ENCODE measurements at places on chromosomes 1 and 21.

GRCh38 chr1:31707711-31708110 is 3.9 kb upstream of the COL16A1 start:
- DNase-seq: no peak

DNA sequence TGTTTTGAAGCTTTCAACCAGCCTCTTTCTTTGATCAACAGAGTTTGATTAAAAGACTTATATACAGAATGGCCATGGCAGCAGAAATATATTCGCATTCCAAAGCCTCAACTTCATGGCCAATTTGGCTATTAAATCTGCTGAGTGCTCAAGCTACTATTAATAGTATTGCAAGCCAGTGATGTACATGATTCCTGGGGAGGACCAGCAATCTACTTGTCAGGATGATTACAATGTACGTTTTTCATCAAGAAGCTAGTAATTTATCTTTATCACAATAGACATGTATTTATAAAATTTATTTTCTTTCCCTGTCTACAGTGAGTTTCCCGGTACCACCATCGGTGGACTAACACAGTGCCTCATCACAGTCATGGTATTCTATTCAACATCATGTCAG is 515.5 kb downstream of the AMY1C start:
- no peak for DNase-seq

- DNase-seq: no peak
Observed at GRCh38 chr1:5611431-5611830, 380.8 kb downstream of the NPHP4 start.

- no peak for DNase-seq
Observed at GRCh38 chr21:16323596-16323995, 593.8 kb downstream of the USP25 start.

GRCh38 chr1:186055846-186056245 is 319.2 kb downstream of the TPR start:
- no peak for DNase-seq

- no peak for DNase-seq
Observed at GRCh38 chr1:37901191-37901892, 42.0 kb upstream of the MTF1 start.

DNA sequence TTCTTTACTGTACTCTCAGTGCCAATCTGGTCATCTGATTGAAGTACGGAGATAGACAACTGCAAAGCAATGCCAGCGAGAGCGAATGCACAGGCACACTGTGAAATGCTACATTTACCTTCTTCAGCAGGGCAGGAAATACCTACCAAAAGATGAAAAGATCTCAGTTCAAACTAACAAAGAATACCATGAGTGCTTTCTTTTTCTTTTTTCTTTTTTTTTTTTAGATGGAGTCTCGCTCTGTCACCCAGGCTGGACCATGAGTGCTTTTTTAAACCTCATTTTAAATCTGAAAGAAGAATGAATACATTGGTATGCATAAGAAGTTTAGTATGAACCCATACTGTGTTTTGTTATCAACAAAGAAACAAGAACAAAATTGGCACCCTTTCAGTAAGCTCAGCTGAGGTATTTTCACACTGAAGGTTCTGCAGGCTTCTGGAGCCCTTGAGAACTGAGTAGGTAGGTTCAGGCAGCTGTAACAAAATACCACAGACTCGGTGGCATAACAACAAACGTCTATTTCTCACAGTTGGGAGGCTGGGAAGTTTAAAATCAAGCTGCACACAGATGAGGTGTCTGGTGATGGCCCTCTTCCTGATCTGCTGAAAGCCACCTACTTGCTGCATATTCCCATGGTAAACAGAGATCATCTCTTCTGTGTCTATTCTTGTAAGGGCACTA is 1.7 kb upstream of the CHI3L2 start:
- DNase-seq: no peak

GRCh38 chr1:27405074-27405473 is 12.7 kb downstream of the GPR3 start:
- DNase-seq: peak; percentile 18

DNA sequence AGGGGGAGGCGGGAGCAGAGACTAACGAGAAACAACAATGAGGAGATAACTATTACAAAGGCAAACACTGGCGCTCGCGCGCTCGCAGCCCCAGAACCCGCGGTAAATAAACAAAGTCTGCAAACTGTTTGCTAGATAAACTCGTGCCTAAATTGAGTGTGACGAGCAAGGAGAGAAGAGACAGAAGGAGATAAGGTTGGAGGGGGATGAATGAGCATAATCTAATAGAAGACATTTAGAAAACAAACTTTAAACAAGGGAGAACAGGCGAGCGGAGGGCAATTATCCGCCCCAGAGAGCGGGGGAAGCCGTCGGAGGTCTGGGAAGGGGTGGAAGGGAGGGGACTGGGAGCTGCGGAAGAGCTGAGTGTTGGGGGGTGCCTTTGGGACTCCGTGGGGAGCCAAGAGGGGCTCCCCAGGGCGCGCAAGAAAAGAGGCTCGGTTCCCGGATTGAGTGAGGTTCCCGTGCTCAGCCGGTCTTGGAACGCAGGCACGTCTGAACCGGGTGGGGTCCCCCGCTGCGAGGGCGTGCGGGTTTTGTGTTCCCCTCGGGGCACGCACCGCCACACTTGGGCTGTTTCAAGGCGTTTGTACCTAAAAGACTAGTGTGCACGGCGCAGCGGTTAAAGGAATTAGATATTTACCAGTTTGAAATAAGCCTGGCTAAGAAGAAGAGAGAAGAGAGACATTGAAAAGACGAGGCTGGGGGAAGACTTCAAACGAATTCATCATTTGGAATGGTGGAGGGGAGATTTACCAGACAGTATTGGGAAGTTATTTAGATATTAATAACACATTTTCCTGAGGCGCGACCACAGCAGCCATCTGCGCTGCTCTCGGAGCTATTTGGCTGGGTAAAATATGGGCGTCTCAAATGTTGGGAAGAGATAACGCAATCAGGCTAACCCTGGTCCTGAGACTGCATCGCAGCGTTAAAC is 10.6 kb downstream of the PAX7 start:
- no peak for DNase-seq

DNA sequence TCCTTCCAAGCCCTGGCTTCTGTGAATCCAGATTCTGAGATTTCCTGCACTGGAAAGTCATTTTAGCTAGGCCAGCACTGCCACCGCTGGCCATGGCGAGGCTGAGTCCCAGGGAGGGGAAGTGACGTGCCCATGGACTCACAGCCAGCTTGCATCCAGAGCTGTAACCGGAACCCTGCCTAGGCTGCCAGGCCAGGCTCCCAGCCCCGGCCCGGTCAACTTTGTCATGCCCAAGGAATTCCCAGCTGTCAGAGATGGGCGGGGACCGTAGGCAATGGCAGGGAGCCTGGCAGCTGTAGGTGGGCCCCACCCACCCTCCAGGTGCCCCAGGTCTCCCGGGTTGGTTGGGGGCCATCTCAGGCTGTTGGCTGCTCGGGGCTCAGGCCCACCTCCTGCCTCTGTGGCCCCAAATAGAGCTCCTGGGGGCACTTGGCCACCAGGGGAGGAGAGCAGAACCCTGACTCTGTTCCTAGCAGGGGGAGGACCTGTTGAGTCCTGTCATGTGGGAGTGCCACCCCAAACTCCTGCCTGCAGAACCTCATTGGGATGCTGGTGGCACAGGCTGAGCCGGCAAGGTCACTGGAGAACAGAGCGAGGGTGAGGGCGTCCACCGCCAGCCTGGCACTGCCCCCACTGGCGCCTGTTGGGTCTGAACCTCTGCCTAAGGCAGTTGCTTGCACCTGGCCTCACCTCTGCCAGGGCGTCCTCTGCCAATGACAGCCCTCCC is 57.8 kb downstream of the FOXO6 start:
- DNase-seq: no peak
